Fibroblast of the aortic adventitia (primary cell): ENCODE measurements at places on chromosomes 1 and 21. TPM values are rescaled to one million over a fixed set of nuclear protein-coding genes. Genes with fewer than 3 reads are reported as not detected.
A peak's percentile ranks its signal among the peaks of the same experiment; 100 is the strongest.

Gene CFHR2
- total RNA-seq: not detected in 2 replicates

Gene GJA5
- 0.74 TPM in 1 of 2 replicates, not detected in the other for total RNA-seq

Gene CTSE
- total RNA-seq: not detected in 2 replicates

Gene MRTO4
- total RNA-seq: 9.0 and 22.7 TPM in 2 replicates

Gene RSBN1
- total RNA-seq: 9.2 and 23.7 TPM in 2 replicates

Gene NBPF20
- 1.8 and 2.1 TPM in 2 replicates for total RNA-seq

Gene CD247
- total RNA-seq: 0.16 and 0.18 TPM in 2 replicates

Gene OR10T2
- not detected in 2 replicates for total RNA-seq

Gene SLC6A17
- total RNA-seq: 0.16 and 0.90 TPM in 2 replicates

Gene ST6GALNAC3
- total RNA-seq: 0.74 and 3.1 TPM in 2 replicates

DNA sequence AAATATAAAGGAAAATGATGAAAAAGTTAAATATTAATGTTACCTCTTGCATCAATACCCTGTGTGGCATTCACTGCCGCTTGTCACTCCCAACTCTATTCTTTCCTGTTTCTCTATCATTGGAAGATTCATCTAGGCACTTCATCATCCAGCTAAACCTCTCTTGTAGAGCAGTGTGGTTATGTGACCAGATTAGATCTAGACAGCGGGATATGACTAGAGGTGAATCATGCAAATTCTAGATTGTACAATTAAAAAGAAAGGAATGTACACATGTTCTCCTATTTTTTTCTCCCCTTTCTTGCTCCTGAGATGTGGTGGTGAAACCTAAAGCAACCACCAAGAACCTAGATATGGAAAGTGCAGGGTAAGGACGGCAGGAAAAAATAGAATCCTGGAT lies 174.1 kb downstream of the LBR start:
- DNase-seq: no peak

GRCh38 chr21:31482460-31482859 lies 138.4 kb upstream of the TIAM1 start:
- DNase-seq: no peak

DNA sequence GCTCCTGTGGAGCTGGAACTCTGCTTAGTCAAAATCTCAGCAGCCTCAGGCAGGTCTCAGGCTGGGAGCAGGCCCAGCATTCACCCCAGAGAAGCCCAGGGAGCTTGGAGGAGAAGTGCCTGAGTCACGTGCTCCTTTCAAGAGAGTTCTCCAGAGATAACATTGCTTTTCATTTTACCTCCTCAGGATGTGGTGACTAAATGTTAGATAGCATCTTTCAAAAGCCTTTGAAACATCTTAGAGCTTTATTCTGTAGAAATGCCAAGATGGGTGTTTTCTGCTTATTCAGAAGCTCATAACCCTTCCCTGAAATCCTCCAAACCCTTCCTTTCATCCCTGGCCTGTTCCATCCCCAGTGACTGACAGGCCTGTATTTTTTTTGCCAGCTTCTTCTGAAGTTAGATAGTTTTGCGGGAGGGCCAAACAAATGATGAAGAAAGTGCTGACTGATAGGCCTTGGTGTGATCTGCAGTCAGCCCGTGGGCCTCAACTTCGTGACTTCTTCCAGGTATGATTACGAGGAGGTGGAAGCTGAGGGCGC lies 58.0 kb downstream of the PGM1 start:
- DNase-seq: peak; percentile 88

GRCh38 chr1:219476716-219477115 lies 136.2 kb downstream of the ZC3H11B start:
- DNase-seq: no peak

DNA sequence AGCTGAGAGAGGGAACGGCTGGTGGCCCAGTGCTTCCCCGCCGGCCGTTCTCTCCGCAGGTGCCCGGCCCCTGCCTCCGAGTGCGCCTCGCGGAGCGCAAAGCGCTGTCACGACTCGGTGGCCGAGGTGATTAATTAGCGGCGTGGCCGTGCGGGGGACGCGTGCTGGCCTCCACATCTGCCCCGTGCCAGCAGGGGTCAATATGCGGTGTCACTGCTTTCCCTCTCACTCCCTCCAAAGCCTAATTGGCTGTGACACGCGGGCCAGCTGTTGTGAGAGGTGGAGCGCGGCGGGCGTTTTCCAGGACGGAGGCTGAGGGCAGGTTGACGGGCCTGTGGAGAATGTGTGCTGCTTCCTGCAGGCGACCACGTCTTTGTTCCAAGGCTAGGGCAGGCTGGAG lies 239.0 kb downstream of the LMX1A start:
- DNase-seq: no peak

DNA sequence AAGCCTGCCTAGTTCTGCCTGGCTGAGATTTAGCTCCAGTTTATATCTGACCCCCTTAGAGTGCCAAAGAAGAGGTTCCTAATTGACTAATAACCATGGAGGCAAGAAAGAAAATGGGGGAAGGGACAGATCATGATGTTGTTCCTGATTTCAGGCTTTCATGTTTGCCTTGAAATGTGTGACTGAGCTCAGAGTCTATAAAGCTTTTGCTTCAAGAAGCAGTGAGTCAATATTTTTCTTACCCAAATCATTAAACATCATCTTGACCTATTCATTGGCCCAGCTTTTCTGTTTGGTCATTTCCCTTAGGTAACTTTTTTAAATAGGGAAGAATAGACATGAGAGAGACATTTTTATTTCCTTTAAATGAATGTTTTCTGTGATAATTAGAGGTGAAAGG lies 55.9 kb downstream of the HHAT start:
- no peak for DNase-seq

GRCh38 chr1:201327687-201328240 lies 44.5 kb downstream of the PKP1 start:
- no peak for DNase-seq

- DNase-seq: peak; percentile 34
These were observed 182.2 kb downstream of the DHRS3 start for GRCh38 chr1:12435639-12436344.

GRCh38 chr1:41343790-41344699 lies 17.2 kb upstream of the FOXO6 start:
- no peak for DNase-seq

DNA sequence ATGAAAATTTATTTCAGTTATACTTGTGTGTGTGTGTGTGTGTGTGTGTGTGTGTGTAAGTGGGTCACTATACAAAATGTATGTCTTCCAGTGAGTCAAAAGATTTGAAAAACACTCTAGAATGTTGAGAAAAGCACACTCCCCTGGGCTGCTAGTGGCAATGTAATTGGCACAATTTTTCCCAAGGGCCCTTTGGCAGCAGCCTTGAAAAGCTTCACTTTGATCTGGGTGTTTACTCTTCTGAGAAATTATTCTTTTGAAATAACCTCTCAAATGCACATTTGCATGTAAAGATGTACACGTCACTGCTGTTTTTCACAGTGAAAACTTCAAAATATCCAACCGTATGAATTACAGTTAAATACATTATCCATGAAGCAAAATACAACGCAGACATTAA lies 22.1 kb upstream of the SLC44A3 start:
- DNase-seq: no peak

DNA sequence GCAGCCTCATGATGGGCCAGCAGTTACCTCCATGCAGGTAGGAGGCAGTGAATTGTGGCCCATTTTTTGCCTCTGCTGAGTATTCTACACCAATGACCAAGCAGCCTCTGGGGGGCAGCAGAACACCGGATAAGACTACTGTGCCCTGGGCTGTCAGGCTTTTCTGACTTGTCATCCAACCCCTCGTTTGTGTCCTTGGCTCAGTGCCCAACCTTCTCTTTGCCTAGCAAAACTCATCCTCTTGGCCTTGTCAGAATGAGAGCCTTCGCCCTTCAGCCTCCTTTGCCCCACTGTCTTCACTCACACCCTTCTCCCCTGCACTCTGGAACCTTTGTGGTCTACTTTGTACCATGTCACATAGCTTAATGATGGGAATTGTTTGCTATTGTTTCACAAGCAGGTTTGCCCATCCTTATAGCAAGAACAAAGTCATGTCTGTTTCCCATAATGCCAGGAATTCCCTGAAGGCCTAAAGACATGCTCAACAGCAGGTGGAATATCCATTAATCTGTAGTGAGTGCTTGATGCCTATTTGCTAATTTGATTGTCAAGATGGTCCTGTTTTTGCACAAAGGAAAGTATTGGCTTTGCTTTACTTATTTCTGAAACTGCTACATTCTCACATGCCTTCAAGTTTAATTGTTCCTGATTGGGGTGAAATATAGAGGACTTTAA lies 255.9 kb downstream of the HHAT start:
- DNase-seq: peak; percentile 69

DNA sequence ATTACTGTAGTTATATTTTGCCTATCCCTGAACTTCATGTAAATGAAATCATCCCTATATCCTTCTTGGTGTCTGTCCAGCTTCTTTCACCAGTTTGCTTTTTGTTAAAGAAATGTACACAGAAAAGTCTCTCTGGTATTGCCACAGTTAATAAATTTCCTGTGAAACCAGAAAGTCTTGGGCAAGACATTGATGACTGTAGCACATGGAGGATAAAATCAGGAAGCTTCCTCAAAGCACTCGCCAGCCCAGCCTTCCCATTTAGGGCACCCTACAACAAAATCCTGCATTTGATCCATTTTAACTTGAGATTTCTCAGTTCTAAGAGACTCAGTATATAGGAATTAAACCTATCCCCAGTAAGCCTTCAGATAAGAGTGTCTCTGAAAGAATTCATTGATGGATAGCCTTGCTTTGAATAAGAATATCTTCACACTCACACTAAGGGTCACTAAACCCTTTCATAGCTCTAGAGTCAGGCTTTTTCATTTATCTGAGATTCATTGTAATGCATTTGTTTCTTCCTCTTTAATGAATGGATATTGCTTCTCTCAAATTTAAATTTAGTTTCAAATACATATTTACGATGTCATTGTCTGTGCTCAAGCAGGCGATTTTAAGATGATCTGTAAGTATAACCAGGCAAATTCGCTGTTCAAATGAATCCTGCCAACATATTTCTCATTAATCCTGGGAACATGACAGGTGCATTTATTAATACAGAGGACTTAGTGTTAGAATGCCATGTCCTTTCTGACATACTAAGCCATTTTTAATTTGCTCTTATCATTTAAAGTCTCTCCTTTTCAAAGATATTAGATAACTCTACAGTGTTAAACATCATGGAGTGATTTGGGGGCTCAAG lies 153.1 kb downstream of the GRIK1 start:
- no peak for DNase-seq

DNA sequence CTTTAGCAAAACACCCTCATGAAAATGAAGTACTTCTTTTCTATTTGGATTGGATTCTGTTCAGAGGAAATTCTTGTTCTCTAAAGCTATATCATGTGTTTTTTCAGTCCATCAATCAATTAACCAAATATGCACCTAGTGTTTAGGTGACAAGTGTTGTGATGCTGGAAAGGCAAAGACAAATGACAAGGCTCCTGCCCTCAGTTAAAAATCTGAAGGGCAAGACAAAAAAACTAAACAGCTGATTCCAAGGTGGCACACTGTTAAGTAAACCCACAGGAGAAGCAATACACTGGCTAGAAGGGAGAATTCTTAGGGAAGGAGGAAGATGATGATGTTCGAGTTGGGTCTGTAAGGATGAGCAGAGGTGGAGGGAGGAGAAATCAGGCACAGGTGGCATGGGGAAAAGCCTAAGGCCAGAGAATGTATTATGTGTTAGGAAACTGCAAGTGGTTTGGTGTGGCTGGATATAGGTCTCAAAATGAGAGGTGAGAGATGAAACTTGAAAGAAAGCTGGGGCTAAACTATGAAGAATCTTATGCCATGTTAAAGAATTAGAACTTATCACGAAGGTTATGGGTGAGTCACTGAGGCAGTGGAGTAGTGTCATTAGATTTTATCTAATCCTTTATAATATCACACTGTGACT lies 51.8 kb upstream of the GFI1 start:
- DNase-seq: peak; percentile 33

GRCh38 chr1:41927118-41927517 lies 8.4 kb upstream of the HIVEP3 start:
- no peak for DNase-seq

- DNase-seq: peak; percentile 18
These were observed 38.0 kb downstream of the EBNA1BP2 start for GRCh38 chr1:43134068-43134467.

DNA sequence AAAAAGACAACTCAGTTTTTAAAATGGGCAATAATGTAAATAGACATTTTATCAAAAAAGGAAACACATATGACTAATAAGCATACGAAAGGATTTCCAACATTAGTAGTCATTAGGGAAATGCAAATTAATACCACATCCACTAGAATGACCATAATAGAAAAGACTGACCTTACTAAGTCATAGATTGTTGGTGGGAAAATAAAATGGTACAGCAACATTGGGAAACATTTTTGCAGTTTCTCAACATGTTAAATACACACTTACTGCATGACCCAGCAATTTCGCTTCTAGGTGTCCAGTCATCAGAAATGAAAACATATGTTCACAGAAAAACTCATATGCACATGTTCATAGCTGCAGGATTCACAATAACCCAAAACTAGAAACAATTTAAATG lies 29.9 kb upstream of the SLC44A3 start:
- DNase-seq: peak; percentile 48

- DNase-seq: no peak
These were observed 97.7 kb upstream of the BACE2 start for GRCh38 chr21:41070284-41070683.

- no peak for DNase-seq
These were observed 86.7 kb upstream of the GNG4 start for GRCh38 chr1:235736263-235736662.

GRCh38 chr1:109350655-109351054 lies 43.8 kb upstream of the MYBPHL start:
- peak; percentile 22 for DNase-seq

DNA sequence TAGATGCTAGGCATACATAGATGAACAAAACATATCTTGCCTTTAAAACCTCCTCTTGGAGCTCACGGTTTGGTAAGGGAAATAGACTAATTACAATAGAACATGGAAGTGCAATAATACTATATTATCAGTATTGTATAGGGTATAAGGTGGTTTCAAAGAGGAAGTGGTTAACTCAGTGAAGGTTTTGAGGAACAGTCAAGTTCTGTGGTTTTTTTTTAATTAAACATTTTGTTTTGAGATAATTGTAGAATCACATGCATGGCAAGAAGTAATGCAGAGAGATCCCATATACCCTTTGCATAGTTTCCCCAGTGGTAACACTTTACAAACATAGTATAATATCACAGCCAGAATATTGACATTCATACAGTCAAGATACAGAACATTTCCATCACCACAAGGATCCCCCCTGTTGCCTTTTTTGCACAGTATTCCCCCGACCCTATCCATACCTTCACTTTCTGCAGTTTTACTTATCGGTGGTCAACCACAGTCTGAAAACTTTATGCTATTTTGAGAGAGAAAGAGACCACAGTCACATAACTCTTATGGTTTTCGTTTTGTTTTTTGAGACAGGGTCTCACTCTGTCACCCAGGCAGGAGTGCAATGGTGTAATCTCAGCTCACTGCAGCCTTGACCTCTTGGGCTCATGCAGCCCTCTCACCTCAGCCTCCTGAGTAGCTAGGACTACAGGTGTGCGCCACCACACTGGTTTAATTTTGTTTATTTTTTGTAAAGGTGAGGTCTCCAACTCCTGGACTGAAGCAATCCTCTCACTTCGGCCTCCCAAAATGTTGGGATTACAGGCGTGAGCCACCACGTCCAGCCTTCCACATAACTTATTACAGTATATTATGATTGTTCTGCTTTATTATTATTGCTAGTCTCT lies 60.5 kb upstream of the KIAA1614 start:
- no peak for DNase-seq
